Stimulated activated CD4-positive, alpha-beta T cell treated with anti-CD3 and anti-CD28 coated beads, Interleukin-1b, Interleukin-23, amount 100 ng/mL, for 1 hour (primary cell): ENCODE measurements at places on chromosomes 5 and 9.

DNA sequence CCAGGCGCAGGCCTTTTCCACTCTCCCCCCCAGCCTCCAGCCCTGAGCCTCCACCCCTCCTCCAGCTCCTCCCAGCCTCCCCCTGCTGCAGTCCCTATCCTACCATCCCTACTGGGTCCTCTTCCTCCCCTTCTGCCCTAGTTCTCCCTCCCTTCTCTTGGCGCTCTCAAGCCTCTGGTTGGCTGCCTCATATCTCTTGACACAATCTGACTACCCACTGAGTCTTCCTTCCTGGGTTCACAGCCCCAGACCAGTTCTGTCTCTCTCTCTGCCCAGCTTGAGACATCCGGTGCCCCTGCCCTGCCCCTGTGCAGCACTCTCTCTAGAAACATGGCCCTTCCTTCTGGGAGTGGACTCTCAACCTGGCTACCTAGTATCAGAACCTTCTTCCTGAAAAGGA, 76.2 kb downstream of the TSPAN17 start:
- no peak for DNase-seq

GRCh38 chr5:40555886-40556285, 123.8 kb upstream of the PTGER4 start:
- no peak for DNase-seq

GRCh38 chr9:94645901-94646300, 6.6 kb upstream of the FBP1 start:
- DNase-seq: no peak

- DNase-seq: no peak
Observed at GRCh38 chr9:111897601-111898137, 1.1 kb downstream of the UGCG start.

DNA sequence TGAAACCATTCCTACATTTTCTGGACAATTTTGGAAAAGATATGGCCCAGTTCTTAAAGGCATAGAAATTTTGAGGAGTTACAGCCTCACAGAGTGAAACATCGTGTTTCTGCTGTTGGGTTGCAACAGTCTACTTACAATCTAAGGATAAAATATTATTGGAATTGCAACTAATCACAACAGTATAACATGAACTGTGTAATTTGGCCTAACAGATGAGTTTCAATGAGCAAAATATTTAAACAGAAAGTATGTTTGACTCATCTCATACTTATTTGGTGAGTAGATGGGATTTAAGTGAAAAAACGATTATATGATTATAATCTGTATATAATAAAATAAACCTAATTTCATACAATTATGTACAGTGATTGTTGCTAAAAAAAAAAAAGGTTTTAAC, 1061.8 kb downstream of the CDH12 start:
- no peak for DNase-seq

DNA sequence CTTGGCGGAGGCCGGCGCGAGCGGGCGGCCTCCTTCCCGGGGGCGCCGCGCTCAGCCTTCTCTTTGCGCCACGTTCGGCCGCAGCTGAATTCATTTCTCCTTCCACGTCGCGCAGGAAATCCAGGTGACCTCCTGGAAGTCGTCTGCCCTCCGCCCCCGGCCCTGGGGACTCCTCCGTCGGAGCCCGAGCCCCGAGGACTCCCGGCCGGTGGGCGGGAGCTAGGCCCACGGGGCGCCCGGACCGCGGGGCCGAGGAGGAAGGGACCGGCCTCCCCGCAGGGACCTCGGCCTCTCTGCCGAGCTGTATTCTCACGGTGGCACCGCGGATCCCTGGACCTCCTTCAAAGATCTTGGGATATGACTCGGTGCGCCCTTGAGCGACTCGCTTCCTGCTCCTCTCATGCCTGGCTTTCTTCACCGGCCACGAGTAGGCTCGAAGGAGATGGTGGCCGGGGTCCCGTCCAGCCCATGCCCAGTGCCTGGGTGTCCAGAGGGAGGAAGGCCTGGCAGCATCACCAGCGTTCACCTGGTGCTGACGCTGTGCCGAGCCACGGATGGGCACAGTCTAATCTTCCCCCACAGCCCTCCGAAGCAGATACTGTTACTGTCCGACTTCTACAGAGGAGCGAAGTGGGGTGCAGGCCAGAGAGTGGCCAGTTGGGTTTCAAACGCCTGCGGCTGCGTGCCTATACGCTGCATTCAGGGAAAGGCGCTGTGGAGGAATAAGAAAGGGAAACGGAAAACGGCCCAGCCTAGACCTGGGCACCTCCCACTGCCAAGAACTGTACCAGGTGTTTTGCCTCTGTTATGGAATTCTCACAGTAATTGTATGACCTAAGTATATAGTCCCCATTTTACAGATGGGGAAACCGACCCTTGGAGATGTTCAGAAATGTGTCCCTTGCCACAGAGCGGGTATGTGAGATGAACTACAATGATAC, 47.3 kb downstream of the PAX5 start:
- DNase-seq: no peak

- DNase-seq: no peak
Observed at GRCh38 chr5:191036-191948, at the start of gene LRRC14B. LRRC14B (plus strand) TSS chr5:191495; CDS start chr5:191539, 44 bp downstream.

DNA sequence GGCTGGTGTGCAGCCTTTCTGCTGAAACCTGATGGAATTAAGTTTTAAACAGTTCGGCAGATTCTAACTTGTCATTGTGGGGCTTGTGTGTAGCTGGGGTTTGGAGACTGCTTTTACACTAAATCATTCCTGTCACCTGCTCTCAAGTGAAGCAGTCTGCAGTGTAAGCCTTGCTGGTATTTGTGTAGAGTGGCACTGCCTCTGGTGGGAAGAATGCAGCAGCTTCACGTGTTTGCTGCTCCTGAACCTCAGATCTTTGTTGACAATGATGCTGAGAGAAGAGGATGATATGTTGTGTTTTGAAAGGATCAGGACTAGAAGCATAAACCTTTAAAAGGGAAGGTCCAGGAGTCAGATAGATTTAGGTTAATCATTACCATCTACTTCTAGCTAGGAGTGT, 88.1 kb downstream of the KDM4C start:
- DNase-seq: no peak

DNA sequence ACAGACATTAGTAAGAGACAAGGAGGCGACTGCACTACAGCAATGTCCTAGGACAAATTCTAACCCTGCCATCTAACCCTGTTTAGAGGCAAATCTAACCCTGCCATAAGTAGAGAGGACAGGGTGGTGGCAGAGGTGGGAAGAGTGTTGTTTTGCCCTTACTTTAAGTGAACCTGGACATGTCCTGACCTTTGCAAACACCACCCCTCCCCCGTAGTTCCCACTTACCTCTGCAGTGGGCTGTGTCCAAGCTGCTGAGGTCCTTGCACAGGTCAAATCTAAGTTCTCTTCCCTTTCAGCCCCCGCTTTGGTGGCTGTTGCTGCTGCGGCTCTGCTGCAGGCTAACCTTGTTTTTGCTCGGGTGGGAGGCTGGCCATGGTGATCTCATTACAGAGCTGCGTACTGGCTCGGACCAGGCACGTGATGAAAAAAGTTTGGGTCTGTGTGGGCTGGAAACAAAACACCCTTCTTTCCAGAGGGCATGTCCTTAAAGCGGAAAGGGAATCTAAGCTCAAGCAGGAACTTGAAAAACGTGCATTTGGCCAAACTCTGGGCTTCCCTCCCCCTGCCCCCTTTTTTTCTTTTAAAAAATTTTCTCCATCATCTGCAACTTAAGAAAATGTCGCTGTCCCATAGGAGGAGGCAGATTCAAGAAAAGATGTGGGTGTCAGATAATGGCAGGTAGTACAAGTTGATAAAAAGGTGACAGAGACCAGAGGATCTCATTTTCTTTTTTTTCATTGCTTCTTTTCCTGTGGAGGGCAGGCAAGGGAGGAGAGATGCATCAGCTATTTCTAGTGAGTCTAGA, at the start of gene FAXDC2:
Gene FAXDC2 (minus strand): TSS at position 349 of the 808 bp plus-strand sequence. CDS start 12,425 bp downstream, outside the sequence.
- DNase-seq: no peak

GRCh38 chr5:4124221-4124970, 528.8 kb downstream of the IRX1 start:
- no peak for DNase-seq

DNA sequence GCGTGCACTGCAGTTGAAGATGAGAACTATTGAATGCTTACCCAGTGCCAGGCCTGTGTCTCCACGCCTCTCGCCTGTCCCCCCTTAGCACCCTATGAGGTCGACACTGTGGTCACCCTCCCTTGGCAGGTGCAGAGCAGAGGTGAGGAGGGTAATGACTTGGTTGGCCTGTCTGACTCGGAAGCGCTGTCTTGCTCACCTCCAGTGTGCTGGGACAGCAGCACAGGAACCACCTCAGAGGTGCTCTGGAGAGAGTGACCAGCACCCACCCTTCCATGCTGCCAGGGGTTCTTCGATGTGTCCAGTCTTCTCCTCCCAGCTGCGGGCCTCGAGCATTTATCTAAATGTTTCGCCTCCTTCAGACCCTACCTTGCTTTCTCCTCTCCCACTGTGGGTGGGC, 178.3 kb upstream of the IRX2 start:
- DNase-seq: no peak

GRCh38 chr9:137602661-137603060, 2.8 kb upstream of the ARRDC1 start:
- DNase-seq: no peak

GRCh38 chr9:97806721-97807120, 46.3 kb upstream of the FOXE1 start:
- no peak for DNase-seq

DNA sequence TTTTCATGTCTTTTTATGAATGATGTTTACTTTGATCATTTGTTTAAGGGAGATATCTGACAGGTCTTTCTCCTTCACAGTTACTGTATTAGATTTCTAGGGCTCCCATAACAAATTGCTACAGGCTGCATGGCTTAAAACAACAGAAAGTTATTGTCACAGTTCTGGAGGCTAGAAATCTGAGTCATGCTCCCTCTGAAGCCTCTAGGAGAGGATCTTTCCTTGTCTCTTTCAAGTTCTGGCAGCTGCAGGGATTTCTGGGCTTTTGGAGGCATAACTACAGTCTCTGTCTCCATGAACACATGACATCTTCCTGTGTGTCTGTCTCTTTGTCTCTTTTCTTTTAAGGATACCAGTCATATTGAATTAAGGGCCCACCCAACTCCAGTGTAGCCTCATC, 557.3 kb upstream of the SEMA6A start:
- no peak for DNase-seq

DNA sequence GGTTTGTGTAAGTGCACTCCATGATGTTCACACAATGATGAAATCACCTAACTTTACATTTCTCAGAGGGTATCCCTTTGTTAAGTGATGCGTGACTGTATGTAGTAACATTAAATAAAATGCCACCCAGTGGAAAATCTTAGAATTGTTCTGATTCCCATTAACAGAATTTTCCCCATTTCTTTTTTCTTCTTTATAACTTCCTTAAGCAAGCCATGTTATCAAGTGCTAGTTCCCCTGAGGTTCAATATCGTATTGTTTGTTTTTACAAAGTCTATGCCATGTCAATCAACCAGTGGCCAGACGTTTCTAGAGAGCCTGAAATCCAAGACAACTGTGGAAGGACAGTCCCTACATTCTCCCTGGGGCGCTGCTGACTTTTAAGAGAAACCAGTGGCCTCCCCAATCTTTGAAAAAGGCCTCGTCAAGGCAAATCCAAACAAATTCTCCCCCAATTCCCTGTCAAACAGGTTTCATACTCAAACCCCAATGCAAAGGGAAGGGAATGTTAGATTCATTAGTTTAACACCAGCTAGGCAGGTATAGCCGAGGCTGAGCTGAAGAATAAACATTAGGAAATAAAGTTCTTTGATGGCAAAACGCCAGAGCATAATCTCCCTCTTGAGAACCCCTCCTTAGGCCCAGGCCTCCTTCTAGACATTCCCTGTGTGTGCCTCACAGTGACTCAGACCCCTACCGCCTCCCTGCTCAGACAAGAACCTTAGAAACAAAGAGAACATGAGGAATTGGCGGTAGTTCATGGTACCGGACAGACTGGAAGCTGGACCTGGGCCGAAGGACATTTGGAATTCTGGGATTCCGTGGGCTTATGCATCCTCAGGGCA, 198.7 kb downstream of the GNA14 start:
- DNase-seq: no peak

- no peak for DNase-seq
Observed at GRCh38 chr5:105688227-105688792, 1982.4 kb downstream of the EFNA5 start.

DNA sequence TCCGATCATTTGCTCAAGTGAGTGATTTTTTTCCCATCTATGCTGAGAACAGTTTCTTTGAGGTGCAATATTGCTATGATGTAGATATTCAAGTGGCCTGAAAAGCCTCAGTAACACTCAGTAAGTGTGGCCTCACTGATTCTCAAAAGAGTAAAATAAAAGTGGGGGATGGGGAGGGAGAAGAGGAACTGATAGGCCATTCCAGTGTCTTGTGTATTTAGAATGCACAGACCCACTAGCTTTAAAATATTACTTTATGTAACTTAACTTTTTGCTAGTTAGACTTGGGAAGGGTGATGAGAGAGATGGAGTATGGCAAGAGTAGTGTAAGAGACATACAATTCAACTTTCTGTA, 79.5 kb upstream of the ZNF608 start:
- no peak for DNase-seq
